ENCODE measurements at places on chromosomes 2 and 18.

GRCh38 chr2:11500702-11501303, 33.0 kb upstream of the GREB1 start:
- DNase-seq: no peak

GRCh38 chr2:178521304-178522150, 41.3 kb downstream of the PLEKHA3 start:
- no peak for DNase-seq

- no peak for DNase-seq
These were observed 124.9 kb downstream of the GREB1L start for GRCh38 chr18:21366896-21367295.

GRCh38 chr2:152920846-152921245, 202.4 kb downstream of the ARL6IP6 start:
- no peak for DNase-seq

All from urinary bladder (tissue), 4 donors.